ENCODE measurements at places on chromosomes 11 and 22. TPM values are rescaled to one million over a fixed set of nuclear protein-coding genes. Genes with fewer than 3 reads are reported as not detected.

DNA sequence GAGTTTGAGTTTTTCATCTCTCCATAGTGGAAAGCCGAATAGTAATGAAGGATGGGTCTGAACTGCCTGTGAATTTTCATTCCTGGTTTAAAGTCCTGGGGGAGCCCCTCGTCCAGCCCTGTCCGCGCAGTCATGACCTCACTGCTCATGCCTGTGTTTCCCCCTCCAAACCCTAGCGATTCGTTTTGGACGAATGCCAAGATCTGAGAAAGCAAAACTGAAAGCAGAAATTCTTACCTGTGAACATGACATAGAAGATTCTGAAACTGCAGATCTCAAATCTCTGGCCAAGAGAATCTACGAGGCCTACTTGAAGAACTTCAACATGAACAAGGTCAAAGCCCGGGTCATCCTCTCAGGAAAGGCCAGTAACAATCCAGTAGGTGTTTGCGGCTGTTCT lies 30.5 kb downstream of the CDPF1 start:
- no peak for DNase-seq

DNA sequence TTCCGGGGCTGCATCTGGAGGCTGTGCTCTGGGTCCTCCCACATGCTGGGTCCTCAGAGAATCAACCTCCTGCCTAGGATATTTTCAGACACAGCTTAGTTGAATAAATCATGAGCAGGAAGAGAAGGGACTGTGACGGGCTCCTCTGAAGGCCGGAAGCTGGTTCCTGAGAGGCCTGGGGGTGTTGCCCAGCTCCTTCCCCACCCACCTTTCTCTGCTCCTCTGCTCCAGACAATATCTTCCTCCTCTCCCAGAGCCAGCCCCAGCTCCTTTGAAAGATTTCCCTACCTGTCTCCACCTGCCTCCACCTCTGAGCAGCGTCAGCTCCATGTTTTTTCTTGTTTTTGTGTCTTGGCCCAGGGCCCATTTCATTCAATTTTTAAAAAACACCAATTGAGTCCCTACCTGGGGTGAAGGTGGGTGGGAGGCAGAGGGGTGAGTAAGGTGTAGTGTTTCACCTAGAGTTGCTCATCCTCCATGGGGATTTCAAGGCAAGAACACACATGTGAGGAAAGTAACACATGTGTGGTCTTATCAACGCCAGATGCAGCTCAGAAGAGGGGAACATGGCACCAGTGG lies 24.8 kb upstream of the THY1 start:
- no peak for DNase-seq

GRCh38 chr11:19537803-19538453 lies 174.7 kb upstream of the NAV2 start:
- DNase-seq: no peak

DNA sequence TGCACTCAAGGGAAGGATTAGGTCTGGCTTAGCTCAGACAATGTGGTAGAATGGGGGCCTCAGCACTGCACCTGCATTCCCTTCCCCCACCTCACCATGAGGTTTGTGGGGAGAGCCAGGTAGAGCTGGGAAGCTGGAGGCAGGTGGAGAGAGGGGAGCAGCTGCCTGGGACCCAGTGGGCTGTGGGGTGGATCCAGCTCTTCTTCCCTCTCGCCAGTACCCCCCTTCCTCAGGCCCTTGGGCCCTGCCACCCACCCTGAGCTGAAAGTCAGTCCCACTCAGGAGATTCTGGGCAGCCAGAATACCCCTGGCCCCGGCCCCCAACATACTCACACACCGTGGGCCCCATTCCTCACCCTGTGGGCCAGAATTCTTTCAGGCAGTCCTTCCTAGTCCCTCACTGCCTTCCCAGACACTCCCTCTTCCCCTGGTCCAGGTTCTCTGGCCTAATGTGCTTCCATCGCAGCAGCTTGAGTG lies 3.1 kb upstream of the POLD4 start:
- DNase-seq: no peak

- no peak for DNase-seq
Observed at GRCh38 chr11:78166855-78167469, 21.5 kb downstream of the KCTD21 start.

- no peak for DNase-seq
Observed at GRCh38 chr11:28704801-28705200, 596.6 kb downstream of the METTL15 start.

DNA sequence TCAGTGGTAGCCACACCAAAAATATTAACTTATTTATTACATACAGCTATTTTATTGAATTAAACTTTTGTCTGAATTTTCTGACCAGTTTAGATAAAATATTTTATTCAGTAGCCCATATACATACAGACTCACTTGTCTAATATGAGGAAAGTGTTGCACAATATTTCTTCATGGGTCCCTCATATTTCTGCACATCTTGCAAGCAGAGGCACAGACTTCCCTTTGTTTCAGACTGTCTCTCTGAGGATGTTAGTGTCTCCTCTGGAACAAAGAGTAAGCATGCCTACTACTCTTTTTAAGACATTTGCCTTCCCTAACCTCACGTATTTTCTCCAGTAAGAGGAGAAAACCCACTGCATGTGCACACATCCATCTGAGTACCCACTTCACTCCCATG lies 81.2 kb downstream of the OR5AK2 start:
- DNase-seq: no peak

DNA sequence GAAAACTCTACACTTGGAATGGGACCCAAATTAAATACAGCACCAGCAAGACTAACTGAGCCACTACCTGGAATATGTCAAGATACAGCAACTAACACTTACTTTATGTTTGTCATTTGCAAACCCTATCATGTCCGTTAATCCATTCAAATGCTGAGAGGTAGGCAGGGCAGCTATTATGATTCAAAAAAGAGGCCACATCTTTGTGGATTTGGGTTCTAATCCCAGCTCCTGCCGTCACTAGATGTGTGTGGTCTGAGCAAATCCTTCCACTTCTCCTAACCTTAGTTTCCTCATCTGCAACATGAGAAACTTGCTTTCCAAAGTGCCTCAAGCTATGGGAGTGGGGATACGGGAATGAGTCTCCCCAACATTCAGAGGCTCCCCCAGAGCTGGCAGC lies 24.2 kb downstream of the FLI1 start:
- DNase-seq: no peak

- no peak for DNase-seq
Observed at GRCh38 chr11:17646451-17647145, 72.8 kb upstream of the MYOD1 start.

DNA sequence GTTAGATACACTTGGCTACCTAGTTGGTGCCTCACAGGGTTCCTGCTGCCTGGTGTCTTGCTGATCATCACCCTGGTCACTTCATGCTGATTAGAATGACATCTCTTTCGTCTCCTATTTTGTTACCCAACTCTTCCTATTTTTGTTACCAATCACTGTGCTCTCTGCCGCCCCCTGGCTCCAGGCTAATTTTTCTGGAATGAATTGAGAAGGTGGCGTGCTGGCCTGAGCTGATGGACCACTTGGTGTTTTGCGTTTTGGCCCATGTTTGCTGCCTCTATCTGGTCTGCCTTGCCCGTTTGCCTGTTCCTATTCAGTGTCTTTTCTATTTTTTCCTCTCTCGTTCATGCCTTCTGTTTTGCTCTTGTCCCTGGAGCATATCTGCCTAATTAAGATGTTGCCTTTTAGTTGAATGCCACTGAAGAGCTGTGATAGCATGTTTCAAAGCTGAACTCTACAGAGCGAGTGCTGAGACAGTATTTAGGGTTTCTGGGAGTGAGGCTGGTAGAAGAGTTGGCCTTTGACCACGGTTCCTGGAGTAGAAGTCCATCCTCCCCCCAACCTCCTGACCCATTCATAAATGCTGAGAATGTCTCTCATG lies 5.9 kb upstream of the ATF4 start:
- no peak for DNase-seq

DNA sequence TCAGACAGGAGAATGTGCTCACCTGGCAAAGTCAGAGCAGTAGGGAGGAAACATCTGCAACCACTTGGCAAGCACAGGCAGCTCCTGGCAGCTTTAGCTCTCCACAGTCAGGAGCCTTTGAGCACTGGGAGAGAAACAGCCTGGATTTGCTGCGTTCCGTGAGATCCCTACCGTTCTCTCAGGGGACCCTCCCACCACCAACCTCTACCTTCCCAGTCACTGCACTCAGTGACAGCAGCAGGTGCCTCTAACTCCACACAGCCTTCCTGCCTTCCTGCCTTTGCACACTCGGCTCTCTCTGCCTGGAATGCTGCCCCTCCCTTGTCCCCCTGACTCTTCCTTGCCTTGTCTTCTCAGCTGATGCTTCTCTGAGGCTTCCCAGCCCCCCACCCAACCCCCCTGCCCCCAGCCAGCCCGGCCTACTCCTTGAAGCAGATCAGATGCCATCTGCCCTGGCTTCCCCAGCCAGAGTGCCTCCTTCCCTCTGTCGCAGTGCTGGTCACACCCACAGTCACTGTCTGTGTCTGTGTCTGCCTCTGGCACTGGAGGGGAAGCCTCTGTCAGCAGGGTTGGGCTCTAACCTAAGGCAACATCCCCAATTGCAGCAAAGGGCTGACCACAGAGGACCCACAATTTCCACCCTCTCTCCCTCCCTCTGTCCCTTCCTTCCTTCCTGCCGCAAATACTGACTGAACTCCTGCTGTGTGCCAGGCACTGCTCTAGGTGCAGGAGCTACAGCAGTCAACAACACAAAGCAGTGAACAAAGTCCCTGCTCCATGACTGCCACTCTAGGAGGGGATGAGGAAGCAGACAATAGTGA lies 14.9 kb upstream of the TSKU start:
- DNase-seq: no peak

GRCh38 chr11:59918480-59918879 lies 19.8 kb upstream of the OOSP1 start:
- no peak for DNase-seq

GRCh38 chr11:92332986-92333385 lies 108.4 kb downstream of the FAT3 start:
- no peak for DNase-seq

- DNase-seq: no peak
Observed at GRCh38 chr11:10456519-10456918, 1.5 kb downstream of the AMPD3 start.

DNA sequence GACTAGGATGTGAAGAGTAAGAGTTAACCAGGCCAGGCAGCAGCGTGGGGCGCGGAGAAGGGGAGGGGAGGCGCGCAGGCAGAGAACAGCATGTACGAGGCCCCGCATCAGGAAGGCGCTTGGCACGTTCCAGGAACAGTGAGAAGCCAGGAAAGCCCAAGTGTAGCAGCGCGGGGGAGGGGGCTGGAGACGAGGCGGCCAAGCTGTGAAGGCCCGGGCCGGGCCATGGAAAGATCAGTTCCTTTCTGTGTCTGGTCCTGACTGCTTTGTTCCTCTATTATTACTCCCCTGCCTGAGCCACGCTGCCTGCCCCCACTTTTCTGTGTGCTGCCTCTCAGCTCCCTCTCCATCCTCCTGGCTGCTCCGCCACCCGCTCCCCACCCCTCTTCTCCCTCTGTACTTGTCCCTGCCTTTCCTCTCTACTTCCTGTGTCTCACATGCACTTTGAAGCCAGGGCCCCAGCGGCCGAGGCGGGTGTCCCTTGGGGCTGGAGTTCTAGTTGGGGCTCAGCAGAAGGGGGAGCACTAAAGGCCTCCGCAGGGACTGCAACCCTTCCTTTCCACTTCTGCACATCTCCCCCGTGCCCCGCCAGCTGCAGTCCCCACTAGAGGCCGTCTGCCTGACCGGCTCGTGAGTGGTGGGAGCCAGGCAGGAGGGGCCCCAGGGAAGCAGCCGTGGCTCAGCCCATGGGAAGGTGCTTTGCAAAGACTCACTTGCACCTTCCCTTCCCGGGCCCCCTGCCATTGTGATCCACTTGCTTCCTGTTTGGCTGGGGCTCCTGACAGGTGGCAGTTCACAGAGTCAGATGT lies 63.7 kb downstream of the PRDM11 start:
- DNase-seq: peak; percentile 91

DNA sequence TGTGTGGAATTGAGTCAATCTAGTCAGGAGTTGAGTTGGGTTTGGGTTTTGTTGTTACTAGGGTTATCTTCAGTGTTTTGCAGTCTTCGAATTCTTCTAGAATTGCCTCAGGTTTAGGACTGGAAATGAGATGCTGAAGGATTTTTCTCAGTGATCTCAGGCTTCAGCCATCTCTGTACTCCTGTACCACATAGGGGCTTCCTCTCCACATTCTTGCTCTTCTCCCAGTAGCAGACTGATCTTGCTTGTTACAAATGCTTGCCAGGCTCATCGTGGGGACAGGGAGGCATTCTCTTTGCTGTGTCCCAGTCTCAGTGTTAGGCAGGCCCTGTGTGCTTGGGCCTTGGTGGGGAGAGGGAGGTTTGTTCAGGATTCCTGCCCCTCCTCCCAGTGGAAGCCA lies 96.1 kb downstream of the LRRC32 start:
- no peak for DNase-seq

- DNase-seq: no peak
Observed at GRCh38 chr11:36620246-36620645, 22.2 kb upstream of the RAG2 start.

GRCh38 chr11:95108671-95109551 lies 19.3 kb downstream of the ENDOD1 start:
- DNase-seq: no peak

GRCh38 chr22:30054764-30055069 lies 25.5 kb upstream of the HORMAD2 start:
- DNase-seq: no peak

DNA sequence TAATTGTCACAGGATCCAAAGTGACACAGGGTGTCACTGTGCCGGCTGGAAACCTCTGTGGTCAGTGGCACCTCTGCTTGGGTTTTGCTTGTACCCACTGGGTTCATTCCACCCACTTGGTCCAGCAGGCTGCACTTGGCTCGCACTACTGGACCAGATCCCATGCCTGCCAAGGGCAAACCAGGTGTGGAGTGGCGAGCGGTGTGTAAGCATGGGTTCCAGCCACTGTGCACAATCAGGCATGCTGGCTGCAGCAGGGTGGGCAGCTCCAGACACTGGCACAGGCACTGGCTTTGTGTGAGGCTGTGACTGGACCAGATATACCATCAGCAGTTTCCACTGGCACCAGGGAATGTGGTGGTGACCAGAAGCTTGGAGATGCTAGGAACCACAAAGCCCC lies 261.4 kb downstream of the KCNA4 start:
- no peak for DNase-seq

DNA sequence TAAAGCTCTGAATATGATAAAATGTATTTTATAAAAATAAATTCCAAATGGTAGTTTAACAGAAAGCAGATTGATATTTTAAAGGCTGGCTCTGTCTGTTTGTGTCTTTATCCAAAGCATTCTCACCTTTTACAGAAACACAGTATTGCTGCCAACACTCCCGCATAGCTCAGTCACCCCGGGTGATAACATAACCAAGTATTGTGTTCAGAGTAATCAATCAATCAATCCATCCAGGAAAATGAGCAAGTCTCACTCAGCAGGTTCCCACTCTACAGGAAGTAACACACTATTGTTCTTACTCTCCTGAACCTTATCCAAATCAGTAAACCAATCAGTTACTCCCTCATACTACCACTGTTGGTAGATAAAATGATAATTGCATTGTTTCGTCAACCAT lies 203.4 kb downstream of the LRRC4C start:
- no peak for DNase-seq

GRCh38 chr11:128291835-128292234 lies 295.5 kb downstream of the ETS1 start:
- DNase-seq: no peak

Gene OR56A1
- total RNA-seq: 0.03 TPM

Gene OR5A1
- total RNA-seq: not detected

Gene NEFH
- total RNA-seq: 0.87 TPM

Gene ASCC2
- 73.9 TPM for total RNA-seq

Gene BRSK2
- 1.4 TPM for total RNA-seq

Gene CCDC81
- 0.64 TPM for total RNA-seq

Gene DGAT2
- 337 TPM for total RNA-seq

Gene MICAL2
- total RNA-seq: 31.1 TPM

Gene INS
- 0.74 TPM for total RNA-seq

Gene LIN7C
- 26.8 TPM for total RNA-seq

Gene MS4A6E
- total RNA-seq: 3.6 TPM
